ENCODE measurements at places on chromosomes 1 and 21.

- no peak for DNase-seq
These were observed 59.8 kb downstream of the ERG start for GRCh38 chr21:38438462-38438893.

GRCh38 chr1:167648978-167649744, 19.1 kb downstream of the RCSD1 start:
- no peak for DNase-seq

DNA sequence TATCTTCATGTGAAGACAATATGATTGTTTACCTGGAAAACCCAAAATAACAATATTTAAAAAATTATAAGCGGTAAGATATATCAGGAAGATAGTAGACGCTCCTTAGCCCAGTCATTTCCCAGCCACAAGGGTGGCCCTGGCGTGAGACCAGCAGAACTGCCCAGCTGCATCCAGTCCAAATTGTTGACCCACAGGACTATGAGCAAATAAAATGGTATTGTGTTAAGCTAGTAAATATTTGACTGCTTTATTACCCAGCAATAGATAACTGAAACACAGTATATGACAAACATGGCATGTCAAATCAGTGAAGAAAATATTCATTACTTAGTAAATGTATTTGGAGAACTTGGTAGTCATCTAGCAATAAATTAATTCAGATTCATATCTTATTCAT, 294.3 kb upstream of the SPAG17 start:
- no peak for DNase-seq

DNA sequence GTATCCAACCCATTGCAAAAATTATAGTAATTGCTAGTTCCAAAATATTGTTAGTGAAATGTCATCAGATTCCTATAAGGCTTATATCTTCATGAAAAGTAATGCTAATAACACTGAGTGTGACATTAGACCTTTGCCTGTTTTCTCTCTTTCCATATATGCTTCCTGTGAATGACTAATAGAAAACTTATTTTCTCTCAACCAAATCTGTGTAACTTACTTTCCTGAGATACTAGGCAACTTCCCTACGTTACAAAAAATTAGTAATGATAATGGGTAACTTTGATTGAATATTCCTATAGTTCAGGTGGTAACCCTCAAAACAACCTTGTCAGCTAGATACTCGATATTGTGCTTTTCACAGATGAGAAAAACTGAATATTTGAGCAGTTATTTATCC, 124.2 kb upstream of the HNRNPU start:
- no peak for DNase-seq

Data from Panc1 (cell line).